CD4-positive, alpha-beta T cell (primary cell): ENCODE measurements at places on chromosomes 3 and 15.

GRCh38 chr3:101941318-101942040 lies 92.2 kb downstream of the NFKBIZ start:
- DNase-seq = no peak

DNA sequence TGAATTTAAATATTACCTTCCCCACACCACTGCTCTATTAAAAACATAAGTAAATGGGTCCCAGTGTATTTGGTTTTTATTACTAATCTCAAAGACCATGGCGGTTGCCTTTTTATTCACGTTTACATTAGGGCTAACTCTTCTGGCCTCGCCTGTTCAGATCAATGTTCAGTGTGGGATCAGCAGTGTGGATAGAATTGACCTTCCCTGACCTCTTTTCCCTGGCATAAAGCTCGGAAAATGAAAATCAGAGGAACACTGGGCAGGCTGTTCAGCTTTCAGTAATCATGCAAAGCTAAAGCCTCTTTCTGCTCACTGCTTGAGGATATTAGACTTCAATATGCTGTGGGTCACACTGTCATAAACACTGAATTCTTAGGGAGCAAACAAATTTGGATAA lies 422.6 kb upstream of the ONECUT1 start:
- no peak for DNase-seq

- DNase-seq = no peak
Measured at GRCh38 chr3:161851941-161852566, 355.4 kb downstream of the OTOL1 start.

- DNase-seq = no peak
Measured at GRCh38 chr15:87755226-87755625, 501.3 kb downstream of the NTRK3 start.

- DNase-seq = no peak
Measured at GRCh38 chr15:75065851-75066509, 42.6 kb downstream of the PPCDC start.

GRCh38 chr3:182487611-182488010 lies 305.7 kb upstream of the ATP11B start:
- DNase-seq = no peak

- no peak for DNase-seq
Measured at GRCh38 chr15:79166311-79166955, 75.9 kb upstream of the RASGRF1 start.

DNA sequence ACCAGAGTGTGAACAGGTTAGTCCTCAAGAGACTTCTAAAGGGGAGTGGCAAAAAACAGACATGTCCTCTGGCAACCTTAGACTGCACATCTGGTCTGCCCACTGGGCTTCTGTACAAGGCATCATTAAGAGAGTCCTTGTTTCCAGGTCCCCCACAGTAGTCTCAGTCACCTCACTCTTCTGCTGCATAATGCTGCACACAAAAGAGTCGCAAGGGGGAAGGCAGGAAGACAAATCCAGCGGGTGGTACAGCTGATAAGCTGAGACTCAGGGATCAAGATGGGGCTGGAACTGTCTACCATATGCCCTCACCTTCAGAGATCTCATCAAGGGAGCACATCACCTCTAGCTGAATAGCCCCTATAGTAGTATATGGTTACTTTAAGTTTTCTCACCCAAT lies 27.4 kb upstream of the RPS17 start:
- DNase-seq = no peak

GRCh38 chr3:98556164-98557130 lies 24.7 kb downstream of the GPR15 start:
- peak; percentile 54 for DNase-seq

- DNase-seq = no peak
Measured at GRCh38 chr3:3209714-3210113, 30.2 kb upstream of the CRBN start.

GRCh38 chr3:164476631-164477030 lies 601.7 kb downstream of the SI start:
- no peak for DNase-seq

GRCh38 chr3:56788521-56788920 lies 13.2 kb downstream of the ARHGEF3 start:
- no peak for DNase-seq

DNA sequence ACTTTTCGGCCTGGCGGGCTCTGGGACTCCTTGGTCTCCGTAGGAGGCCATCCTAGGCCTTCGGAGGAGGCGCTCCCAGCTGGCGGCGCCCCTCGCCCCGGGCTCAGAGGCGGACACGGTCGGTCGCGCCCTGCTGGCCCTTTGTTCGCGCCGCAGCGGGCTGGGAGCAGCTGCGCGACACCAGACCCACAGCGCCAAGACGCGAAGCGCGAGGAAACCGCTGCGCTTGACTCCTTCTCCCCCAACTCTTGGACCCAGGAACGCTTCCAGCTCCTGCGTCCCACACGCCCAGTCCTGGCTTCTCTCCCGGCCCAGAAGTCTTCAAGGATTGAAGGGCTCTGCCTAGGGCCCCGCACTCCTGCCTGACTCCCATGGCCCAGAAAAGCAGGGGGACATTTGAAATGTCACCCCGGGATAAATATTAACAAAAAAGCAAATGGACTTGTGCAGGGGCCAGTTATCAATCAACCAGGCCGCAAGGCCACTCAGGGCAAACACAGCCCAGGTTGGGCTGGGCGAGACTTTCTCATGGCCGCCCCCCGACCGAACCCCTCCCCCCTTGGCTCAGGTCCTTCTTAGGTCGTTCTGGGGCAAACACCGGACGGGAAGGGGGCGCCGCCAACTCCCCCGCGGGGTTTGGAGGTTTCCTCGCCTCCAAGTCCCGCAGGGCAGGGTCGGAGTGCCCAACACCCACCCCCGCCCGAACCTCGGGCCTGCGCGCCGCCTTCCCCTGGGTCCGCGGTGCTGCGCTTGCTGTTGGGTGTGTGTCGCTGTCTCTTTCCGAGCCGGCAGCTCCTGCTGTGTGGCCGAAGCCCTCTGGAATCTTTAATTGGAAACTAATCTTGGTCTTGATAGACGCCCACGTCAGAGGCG lies 5.1 kb downstream of the ONECUT1 start:
- no peak for DNase-seq

DNA sequence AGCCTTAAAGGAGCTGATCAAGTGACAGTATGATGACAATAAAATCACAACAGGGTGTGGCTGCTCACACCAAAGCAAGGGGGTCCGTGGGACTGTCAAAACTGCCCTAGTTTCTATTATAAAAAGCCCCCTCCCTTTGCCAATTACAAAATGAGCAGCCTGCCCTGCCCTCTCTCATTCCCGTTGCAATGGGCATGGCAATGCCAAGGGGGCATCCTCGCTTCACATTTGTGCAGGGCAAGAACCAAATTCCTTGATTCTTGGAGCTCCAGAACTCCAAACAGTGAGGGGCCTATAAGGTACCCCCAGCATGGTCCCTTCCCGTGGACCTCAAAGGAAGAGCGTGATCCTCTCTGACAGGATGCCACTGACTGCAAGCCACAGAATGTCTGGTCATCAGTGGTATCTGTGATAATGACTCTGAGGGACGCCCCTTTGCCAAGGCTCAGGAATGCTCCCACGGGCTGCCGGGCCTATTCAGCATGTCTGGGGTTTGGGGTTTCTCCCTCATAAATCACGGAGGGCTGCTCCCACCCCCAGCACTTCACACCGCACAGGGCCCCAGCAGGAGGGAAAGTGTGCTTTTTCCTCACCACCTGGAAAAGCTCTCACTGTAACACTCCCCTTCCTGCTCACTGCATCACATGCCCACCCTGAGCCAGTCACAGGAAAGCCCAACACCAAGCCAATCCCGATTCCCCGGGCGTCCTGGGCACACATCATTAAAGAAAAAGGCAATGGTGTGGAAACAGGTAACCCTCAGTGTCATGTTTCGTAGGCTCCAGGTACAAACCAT lies 105.1 kb upstream of the TRPM1 start:
- DNase-seq = no peak

GRCh38 chr3:73569246-73569760 lies 55.4 kb downstream of the PDZRN3 start:
- DNase-seq = no peak

DNA sequence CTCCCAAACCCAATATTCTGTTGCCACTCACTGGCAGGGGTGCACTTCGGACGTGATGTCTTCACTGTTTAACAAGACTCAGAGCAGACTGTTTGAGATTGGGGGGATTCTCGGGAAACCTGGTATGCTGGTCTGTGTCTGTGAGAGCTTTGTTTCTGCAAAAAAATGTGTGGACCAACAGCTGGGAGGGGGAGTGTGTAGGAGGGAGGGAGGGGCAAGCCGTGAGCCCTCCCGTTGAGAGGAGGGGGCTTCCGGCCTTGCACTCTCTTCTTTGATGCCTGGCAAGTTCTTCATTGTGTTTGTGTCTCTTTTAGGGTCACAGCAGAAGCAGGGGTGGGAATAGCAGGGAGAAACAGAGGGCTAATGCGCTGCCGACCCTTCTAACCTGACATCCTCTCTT lies 74.9 kb upstream of the NDN start:
- DNase-seq = no peak

DNA sequence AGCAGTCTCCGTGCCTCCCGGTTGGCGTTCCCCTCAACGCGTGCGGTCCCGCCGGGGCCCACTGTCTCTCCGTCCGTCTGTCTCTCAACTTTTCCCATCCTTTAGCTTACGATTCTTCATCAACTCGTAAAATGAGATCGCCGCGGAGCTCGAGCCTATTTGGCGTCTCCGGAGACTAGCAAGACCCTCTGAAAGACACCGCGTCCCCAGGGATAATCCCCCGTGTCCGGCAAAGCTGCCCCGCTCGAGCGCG lies 3.4 kb downstream of the GATA2 start:
- DNase-seq = no peak

DNA sequence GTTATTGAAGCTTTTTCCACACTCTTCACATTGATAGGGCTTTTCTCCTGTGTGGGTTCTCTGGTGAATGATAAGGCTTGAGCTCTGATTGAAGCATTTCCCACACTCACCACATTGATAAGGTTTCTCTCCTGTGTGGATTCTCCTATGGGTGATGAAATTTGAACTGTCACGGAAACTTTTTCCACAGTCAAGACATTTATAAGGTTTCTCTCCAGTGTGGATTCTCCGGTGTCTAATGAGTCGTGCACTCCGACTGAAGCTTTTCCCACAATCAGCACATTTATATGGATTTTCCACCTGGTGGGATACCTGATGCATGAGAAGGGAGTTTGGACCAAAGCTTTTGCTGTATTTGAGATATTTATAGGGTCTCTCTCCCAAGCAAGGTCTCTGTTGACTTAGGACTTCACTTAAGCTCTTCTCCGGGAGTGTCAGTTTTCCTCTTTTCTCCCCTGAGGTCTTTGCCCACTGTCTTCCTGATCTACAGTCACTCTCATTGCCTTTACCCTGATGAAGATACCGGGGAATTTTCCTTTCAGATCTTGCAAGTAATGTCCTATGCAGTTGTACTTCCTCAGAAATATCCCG lies 9.4 kb downstream of the ZSCAN29 start:
- no peak for DNase-seq

- no peak for DNase-seq
Measured at GRCh38 chr3:116905794-116906193, 196.2 kb downstream of the TUSC7 start.

- no peak for DNase-seq
Measured at GRCh38 chr15:23385886-23386430, 31.4 kb downstream of the GOLGA8S start.

DNA sequence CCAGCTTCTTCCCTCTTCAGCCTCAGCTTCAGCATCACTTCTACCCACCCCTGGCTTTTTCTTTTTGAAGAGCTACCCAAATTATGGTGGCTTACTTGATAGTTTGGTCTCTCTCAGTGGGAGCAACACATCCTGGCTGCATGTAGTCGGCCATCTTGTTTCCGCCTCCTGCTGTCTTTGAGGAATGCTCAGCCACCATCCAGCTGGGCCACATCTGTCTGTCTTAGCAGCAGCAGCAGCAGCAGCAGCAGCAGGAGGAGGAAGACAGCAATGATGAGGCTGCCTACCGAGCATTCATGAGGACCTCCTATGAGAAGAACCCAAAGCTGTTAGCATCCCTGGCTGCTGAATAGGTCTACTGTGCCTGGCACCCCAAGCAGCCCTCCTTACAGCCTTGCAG lies 19.7 kb downstream of the IL16 start:
- no peak for DNase-seq

DNA sequence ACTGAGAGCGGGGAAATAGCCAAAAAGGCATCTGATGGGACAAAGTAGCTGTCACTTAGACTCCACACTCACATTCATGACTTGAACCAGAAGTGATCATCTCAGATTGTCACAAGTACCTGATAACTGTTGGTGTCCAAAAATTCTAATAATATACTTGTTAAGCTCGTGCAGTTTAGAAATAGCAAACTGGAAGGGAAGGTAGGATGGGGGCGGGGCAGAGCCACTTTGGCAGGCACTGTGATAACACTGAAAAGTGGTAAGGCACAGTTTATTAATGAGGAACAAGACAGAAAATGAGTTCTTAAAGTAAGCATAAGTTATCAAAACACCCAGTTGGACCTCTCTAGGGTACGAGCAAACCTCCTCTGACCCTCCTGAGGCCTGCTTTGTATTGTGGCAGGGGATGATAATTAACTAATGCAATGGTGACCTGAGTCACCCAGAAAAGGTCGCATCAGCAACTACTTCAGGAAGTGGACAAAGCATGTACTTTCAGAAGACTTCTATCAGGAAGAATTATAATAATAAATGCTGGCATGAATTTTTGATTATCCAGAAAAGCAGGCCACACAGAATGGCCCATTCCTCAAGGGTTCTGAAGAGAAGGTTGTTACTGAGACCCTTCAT lies 54.4 kb downstream of the ADCY5 start:
- DNase-seq = no peak

DNA sequence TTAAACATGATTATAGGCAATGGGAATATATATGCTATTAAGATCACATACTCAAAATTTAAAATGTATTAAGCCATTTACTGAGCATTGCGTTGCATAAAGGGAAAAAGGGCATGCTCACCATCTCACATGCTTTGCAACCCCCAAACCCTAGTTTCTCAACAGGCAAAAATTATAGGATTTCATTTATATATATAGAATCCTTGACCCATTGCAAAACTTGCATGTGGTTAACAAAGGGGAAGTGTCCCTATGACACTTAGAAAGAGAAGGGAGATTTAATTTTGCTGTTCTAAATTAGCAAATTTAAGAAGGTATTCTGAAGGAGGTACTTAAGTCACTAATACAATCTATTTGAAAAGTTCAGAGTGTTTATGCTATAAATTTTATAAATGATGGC lies 837.8 kb downstream of the DIPK2A start:
- no peak for DNase-seq

GRCh38 chr3:839981-840380 lies 252.8 kb upstream of the CNTN6 start:
- DNase-seq = no peak

DNA sequence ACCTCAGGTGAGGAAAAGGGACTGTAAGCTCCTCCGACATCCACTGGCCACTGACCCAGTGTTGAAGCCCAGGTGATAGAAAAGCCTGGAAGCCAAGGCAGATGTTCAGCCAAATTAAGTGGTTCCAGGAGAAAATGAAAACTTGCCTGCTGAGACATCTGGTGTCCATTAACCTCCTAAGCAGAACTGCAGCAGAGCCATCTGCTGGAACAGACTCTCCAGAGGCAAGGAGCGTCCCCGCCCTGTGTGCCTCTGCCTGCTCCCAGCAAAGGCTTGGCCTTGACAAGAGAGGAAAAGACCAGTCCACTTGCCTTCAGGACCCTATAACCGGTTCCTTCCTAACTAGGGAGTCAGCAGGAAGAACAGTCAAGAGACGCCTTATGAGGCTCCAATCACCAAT lies 48.2 kb downstream of the SRGAP3 start:
- no peak for DNase-seq
